ENCODE measurements at places on chromosomes 4 and X.

GRCh38 chrX:1416965-1417760 lies 25.2 kb upstream of the SLC25A6 start:
- no peak for DNase-seq

DNA sequence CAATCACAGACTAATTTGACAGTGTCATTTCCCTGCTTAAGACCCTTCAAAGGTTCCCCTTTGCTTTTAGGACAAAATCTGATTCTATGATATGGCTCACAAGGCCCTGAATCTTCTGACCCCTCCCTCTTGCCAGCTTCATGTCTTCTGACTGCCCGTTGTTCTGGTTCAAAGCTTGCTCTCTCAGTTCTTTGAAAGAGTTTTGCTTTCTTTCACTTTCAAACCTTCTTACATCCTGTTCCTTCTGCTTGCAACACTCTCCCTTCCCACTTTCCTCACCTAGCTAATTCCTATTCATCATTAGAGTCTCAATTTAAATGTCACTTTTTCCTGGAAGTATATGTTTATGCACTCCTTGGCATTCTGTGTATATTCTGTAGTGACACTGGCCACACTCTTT lies 299.2 kb downstream of the IDS start:
- no peak for DNase-seq

- DNase-seq = no peak
Measured at GRCh38 chrX:42131856-42132255, 208.5 kb upstream of the CASK start.

DNA sequence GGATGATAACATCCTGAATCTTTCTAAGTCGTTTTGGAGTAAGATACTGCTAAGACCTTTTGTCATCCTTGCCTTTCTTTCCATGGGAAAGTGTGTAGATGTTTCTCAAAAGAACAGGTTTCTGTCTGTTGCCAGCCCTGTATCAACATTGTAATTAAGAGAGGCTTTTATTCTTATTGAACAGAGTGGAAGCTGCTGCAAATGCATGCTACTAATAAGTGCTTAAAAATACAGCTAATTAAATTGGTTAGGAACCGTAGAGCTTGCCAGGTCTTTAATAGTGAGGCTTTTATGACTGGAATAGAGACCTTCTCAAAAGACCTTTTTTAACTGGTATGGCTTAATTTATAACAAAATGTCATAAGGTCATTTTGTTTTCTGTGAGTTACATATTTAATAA lies 34.4 kb downstream of the INTU start:
- DNase-seq = no peak

DNA sequence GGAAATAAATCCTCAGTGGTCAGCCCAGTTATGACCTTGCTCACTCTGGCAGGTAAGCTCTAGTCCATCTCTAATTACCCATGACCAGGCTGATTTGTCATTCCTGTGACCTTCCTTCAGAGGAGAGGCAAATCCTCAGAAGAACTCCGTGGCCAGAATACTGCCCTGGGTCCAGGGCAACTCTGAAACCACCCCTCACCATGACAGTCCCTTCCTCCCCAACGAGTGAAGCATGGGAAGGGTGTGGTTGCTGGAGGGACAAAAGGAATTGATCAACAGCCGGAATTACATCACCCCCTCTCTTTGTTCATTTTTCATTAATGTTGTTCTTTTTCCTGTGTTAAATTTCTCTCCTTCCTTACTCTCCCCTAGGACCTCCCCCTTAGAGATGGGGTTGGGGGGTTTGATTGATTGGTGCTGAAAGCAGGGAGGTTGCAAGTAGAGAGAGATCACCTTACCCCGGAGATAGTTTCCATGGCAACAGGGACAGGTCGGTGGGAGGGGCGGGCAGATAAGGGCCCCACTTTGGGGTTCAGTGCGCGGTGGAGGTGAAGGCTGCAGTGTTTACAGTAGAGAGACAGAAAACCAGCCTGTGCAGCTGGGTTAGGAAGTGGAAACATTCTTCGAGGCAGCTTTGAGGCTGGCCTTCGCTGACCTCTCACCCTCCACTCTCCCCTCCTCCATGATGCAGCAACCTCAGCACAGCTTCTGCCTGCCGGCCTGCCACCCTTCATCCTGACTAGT lies 647.4 kb downstream of the BCOR start:
- DNase-seq = no peak

- DNase-seq = no peak
Measured at GRCh38 chr4:123616951-123617461, 220.4 kb downstream of the SPRY1 start.

- DNase-seq = no peak
Measured at GRCh38 chr4:4415107-4415805, 28.4 kb downstream of the NSG1 start.

- DNase-seq = no peak
Measured at GRCh38 chrX:134737061-134737460, 78.8 kb upstream of the PLAC1 start.

DNA sequence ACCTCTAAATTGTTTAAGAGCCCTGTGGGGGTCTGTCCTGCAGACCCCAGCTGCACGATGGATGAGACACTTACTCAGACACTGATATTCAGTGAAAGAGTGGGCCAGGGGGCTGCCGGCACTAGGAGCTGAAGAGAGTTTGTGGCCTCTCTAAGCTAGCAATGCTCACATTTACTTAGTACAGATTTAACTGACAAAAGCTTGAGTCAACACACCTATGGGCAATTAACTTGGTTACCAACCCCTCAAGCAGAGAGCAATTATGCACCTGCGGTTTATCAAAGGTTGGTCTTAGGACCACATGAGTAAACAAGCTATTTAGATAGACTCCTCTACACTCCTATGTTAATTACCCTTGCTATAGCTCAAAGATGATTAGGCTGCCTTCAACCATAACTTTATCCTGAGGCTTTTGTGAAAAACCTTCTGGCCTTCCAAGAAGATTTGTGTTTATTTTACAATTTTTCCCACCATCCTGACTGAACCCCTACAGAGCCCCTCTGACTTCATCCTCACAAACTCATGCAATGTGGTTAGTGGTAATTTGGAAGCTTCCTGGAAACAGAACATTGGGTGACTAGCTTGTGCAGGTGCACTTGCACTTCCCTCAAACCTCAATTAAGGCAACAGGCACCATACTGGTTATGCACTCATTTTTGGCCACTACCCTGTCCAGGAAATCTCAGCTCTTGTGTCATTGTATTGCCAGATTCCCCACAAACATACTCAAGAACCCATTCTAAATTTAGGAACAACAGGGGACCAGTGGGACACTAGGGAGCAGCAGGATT lies 234.4 kb upstream of the ITM2A start:
- DNase-seq = no peak

- DNase-seq = no peak
Measured at GRCh38 chr4:145827885-145828284, 110.7 kb downstream of the ZNF827 start.

DNA sequence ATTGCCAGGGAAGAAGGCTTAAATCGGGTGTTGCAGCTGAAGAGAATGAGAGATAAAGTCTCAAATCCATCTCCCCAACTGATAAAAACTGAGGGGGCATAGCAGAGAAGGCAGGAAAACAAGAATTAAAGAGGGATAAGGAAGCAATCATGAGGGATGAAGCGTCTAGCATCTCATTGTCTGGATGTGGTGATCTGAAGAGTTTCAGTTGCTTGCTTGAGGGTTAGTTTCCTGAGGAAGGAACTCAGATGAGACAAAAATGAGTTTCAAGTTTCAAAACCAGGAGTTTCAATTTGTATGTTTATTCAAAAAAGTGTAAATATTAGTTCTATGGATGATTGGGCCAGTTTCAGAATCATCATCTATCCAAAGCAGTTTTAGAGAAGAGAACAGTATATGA lies 496.9 kb downstream of the RAB28 start:
- DNase-seq = no peak

GRCh38 chr4:153220682-153221395 lies 16.6 kb downstream of the TRIM2 start:
- DNase-seq = no peak

- DNase-seq = no peak
Measured at GRCh38 chr4:176642472-176642871, 150.2 kb downstream of the VEGFC start.

- no peak for DNase-seq
Measured at GRCh38 chr4:150176547-150176946, 98.3 kb downstream of the DCLK2 start.

DNA sequence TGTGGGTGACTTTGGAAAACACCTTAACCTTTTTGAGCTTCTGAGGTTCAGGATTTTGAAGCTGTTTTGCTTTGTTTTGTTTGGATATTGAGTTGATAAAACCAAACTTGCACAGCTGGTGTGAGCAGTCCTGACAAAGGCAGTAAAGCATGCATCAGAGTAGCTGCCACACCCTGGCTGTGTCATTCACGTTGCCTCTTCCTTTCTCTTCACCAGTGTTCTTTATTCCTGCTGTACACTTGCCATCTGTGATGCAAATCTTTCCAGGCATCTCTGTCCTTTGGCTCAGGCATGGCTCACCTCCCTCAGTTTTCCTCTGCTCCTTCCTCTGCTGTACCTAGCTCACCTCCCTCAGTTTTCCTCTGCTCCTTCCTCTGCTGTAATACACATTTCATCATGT lies 1850.2 kb upstream of the AGA start:
- no peak for DNase-seq

DNA sequence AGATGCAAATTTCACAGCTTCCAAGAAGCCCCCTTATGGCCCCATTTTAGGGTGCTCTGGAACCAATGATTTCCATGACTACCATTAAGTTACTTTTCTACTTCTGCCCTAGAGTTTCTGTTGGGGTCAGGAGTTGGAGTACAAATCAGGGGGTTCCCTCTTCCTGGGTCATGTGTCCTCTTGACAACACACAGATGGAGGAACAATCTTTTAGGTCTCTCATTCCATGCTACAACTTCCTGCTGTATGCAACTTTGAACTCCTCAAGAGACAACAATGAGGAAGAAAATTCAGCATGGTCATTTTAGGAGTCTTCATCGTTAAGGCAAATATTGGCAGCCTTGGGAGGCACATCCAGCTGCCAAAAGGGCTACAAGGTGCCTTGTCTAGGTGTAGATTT lies 79.7 kb downstream of the SEL1L3 start:
- no peak for DNase-seq

GRCh38 chr4:148061141-148061481 lies 329.2 kb downstream of the ARHGAP10 start:
- no peak for DNase-seq

Data from stimulated activated CD8-positive, alpha-beta memory T cell treated with anti-CD3 and anti-CD28 coated beads, Interleukin-7, amount 100 ng/mL, for 48 hours (primary cell).